ENCODE measurements at places on chromosomes 16 and 17.
A peak's percentile ranks its signal among the peaks of the same experiment; 100 is the strongest.

GRCh38 chr16:21560462-21560861, 38.9 kb upstream of the METTL9 start:
- DNase-seq = no peak

GRCh38 chr17:42598905-42599304, 10.3 kb downstream of the RETREG3 start:
- DNase-seq = no peak

- no peak for DNase-seq
Observed at GRCh38 chr16:66378741-66379570, 12.5 kb downstream of the CDH5 start.

- DNase-seq = no peak
Observed at GRCh38 chr16:56675685-56676210, 6.1 kb downstream of the MT1H start.

- peak; percentile 7 for DNase-seq
Observed at GRCh38 chr16:3131755-3132377, 3.0 kb upstream of the ZNF213 start.

- DNase-seq = no peak
Observed at GRCh38 chr17:43695970-43696865, 34.5 kb upstream of the MEOX1 start.

GRCh38 chr16:28495098-28495793, 803 bp downstream of the APOBR start:
- DNase-seq = no peak

Measured in GM12892 (cell line).